M059J (cell line): ENCODE measurements at places on chromosomes 12 and 14.

GRCh38 chr14:96261053-96261452 lies 5.0 kb downstream of the BDKRB1 start:
- no peak for DNase-seq

- no peak for DNase-seq
These were observed 226.6 kb upstream of the PWP1 start for GRCh38 chr12:107458990-107459389.

- no peak for DNase-seq
These were observed 177.6 kb downstream of the PDZRN4 start for GRCh38 chr12:41365653-41366171.

GRCh38 chr12:93441081-93441616 lies 598 bp downstream of the UBE2N start:
- peak; percentile 32 for DNase-seq

GRCh38 chr12:69101505-69101904 lies 137.9 kb upstream of the CPSF6 start:
- peak; percentile 62 for DNase-seq

DNA sequence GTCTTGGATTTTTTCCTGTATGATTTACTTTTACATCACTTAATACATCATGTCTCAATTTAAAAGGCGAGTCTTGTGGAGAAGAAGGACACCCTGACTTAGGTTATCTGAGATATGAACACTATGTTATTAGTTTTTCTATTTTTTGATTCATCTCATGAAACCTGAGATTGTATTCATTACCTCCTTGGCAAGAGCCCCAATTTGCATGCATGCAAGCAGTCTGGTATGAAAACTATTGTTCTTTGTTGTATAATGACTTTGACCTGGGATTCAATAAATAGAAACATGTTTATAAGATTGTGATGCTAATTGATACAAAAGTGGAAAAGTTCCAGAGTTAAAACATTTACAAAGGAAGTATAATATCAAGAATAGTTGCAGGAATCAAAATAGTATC lies 576.1 kb downstream of the NOVA1 start:
- DNase-seq, result no peak

GRCh38 chr12:54059668-54060067 lies 6.0 kb downstream of the HOXC4 start:
- no peak for DNase-seq

DNA sequence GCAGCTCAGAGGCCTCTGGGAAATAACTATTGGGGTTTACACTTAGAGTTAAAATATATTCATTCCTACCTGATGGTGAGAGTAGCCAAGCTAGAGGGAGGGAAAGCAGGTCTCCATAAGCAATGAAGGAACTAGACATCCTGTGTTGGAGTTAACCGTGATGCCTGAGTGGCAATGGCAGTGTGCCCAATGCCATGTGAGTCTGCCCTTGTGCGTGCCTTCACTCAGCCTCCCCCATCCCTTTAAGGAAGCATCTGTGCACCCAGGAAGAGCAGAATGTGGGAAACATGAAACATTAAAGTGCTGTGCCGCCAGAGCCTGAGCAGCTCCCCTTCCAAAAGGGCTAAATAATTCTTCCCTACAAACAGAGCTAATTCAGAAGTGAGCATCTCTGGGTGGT lies 76.3 kb downstream of the COX16 start:
- DNase-seq, result no peak

GRCh38 chr14:69235708-69236107 lies 24.2 kb upstream of the GALNT16 start:
- no peak for DNase-seq

DNA sequence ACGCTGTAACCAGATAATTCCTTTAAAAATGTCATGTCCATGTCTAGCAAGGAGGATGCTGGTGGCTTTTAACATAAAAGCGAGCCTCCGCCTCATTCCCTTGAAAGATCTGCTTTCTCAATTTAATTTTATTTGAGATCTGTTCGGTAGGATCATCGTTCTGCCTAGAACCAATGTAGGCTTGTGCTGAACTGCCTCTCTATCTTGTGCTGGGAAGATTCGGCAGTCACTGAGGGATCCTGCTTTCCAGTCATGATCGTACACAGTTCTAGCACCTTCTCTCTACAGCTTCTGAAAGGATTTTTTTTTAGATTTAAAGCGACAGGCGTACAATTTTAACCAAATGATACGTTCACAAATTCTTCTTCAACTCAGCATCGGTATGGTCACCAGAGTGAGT lies 54.3 kb downstream of the PEBP1 start:
- DNase-seq, result no peak

GRCh38 chr14:37037636-37038387 lies 134.6 kb downstream of the SLC25A21 start:
- DNase-seq, result no peak

- peak; percentile 51 for DNase-seq
These were observed 76.7 kb downstream of the MED13L start for GRCh38 chr12:116200812-116201211.

GRCh38 chr12:29961231-29961630 lies 177.5 kb upstream of the TMTC1 start:
- no peak for DNase-seq

DNA sequence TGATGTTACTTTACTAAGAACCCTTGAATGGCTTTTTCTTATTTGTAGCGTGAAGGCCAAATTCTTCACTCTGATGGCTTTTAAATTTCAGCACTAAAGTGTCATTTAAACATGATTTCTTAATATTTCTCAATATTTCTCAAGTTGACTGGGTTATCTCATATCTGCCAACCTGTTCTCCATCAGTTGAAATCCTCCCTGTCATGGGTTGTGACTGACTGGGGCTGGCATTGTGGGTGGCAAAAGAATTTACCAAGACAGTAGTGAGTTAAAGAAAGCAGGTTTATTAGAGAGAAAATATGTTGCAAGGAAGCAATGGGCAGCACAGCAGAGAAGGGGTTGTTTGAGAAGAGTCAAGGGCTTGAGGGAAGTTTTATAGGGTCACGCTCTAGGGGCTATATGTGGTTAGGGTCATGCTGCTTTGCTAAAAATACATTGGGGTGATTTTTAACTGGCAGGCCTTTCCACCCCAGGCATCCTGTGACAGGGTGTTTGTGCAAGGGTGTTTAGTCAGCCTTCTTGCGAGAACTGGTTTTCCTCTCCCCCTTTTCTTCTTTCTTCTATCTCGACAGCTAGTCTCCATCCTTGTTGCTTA lies 232.8 kb upstream of the SEL1L start:
- DNase-seq, result no peak

- DNase-seq, result peak; percentile 88
These were observed 14.5 kb downstream of the CAPZA3 start for GRCh38 chr12:18752280-18752920.
